ENCODE measurements at places on chromosomes 1 and 21.

GRCh38 chr1:30719406-30720270 lies 3.7 kb downstream of the MATN1 start:
- DNase-seq, result no peak

GRCh38 chr1:62884156-62884740 lies 100.3 kb downstream of the ATG4C start:
- DNase-seq, result no peak

- DNase-seq, result no peak
Measured at GRCh38 chr21:41251961-41252642, 64.5 kb upstream of the FAM3B start.

GRCh38 chr1:203049077-203049476 lies 22.8 kb downstream of the PPFIA4 start:
- DNase-seq, result no peak

DNA sequence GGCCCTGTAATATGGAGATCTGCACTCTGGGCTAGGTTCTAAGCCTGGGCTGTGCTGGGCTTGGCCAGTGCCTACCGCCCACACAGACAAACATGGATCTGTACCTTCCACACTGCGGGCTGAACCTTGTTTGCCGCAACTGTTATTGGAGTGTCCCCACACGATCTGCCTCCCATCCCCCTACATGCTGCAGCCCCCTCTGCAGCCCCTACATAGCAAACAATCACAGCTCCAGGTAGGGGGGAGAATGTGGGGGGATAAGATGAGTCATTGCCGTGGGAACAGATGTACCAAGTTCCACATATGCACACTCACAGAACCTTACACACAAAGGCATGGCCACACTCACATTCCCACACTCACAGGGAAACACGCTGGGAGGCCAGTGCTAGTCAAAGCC lies 2.1 kb upstream of the HCRTR1 start:
- DNase-seq, result no peak
